ENCODE measurements at places on chromosomes 6 and 20.

- peak; percentile 32 for DNase-seq
Observed at GRCh38 chr6:129695373-129696027, 14.5 kb downstream of the ARHGAP18 start.

- no peak for DNase-seq
Observed at GRCh38 chr20:61659246-61659993, 406.3 kb downstream of the TAF4 start.

DNA sequence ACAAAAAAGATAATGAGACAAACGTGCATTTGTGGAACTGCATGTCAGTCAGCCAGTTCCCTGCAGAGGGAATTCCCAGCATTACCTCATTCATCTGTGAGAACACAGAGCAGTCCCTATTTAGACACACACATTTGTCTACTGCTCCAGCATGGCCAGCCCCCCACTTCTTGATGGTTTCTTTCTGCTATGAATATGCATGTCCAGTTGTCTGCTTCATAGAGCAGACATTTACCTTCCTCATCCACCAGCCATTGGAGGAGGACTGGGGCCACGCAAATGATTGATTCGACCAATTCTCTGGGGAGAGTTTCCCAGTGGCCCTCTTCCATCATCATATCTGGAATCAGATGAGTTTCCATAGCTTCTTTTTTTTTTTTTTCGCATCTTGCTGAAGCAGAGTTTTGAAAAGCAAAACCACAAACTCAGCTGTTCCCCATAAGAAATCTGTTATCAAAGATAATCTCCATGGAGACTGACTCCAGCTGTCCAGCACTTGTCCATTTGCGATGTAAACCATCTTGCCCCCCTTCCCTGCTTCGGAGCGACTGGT lies 11.8 kb downstream of the ENPP1 start:
- no peak for DNase-seq

GRCh38 chr6:118283766-118284165 lies 264.3 kb upstream of the PLN start:
- peak; percentile 33 for DNase-seq
